ENCODE measurements at places on chromosomes 4 and X.

GRCh38 chr4:87838205-87838604 is 5.4 kb downstream of the MEPE start:
- DNase-seq = no peak

- DNase-seq = no peak
Observed at GRCh38 chr4:149713031-149713430, 102.6 kb downstream of the IQCM start.

DNA sequence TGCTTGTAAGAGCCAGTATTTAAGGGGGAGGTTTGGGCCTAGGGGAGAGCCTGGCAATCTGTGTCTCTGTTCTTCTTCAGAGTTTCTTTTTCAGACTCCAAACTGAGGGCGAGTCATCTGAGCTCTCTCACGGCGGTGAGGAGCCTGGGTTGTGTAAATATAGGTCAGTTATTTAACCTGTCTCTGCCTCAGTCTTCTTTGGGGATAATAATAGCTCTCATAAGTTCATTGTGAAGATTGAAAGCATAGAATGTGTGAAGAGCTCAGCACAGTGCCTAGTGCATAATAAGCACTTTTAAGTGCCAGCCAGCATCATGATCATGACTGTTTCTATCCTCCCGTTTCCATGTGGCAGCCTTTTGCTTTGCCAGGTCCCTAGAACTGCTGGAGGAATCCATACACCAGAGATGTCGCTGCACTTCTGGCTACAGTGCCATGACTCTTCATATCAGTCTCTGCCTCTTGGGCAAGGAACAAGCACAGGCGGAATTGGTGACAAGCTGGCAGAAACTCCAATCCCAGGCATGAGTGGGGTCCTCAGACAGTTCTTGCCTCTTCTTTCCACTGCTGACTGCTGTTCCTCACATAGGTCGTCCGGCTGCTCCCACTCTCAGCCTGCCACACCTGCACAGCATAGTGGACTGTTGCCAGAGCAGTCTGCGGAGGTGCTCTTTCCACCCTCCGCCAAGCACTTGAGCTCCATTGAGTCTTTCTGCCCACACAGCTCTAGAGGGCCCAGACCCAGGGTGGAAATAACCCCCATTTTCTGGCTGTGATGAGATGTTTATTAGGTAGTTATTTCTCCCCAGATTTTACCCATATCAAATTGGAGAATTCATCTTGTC is 103.7 kb upstream of the MAML3 start:
- no peak for DNase-seq

GRCh38 chrX:55135171-55135570 is 46.4 kb downstream of the PAGE2 start:
- peak; percentile 33 for DNase-seq

DNA sequence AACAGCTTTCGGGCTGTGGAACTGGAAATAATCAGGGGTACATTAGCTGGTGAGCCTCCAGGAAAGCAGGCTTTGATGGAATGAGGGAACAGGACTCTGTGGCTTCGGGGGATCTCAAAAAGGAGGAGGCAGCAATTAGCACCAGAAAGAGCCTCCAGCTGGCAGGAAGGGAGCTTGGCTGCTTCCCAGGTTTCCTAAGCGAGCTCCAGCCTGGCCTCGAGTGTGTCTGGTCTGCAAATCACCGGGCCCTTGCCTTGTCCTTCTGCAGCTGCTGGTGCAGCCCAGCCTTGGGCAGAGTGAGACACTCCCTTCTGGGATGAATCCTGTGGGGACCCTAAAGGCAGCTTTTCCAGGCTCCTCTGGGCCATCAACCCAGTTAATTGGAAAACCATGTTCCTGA is 10.7 kb upstream of the PDHA1 start:
- DNase-seq = peak; percentile 44

- DNase-seq = peak; percentile 48
Observed at GRCh38 chrX:74536832-74537371, 77.5 kb downstream of the RLIM start.

GRCh38 chr4:19700992-19701391 is 550.7 kb upstream of the SLIT2 start:
- DNase-seq = no peak

GRCh38 chr4:16665942-16666551 is 232.4 kb downstream of the LDB2 start:
- no peak for DNase-seq

- DNase-seq = peak; percentile 52
Observed at GRCh38 chrX:45515262-45516215, 314.9 kb upstream of the DIPK2B start.

- DNase-seq = no peak
Observed at GRCh38 chrX:120759685-120760084, 116.0 kb downstream of the CT47B1 start.

- DNase-seq = peak; percentile 10
Observed at GRCh38 chrX:1442724-1443367, 9.9 kb downstream of the ASMTL start.

Measured in left cardiac atrium (tissue), 4 donors.